ENCODE measurements at places on chromosomes 7 and 10. TPM values are rescaled to one million over a fixed set of nuclear protein-coding genes. Genes with fewer than 3 reads are reported as not detected.
A peak's percentile ranks its signal among the peaks of the same experiment; 100 is the strongest.

GRCh38 chr7:25860275-25861163 is 291.5 kb upstream of the NFE2L3 start:
- no peak for DNase-seq

DNA sequence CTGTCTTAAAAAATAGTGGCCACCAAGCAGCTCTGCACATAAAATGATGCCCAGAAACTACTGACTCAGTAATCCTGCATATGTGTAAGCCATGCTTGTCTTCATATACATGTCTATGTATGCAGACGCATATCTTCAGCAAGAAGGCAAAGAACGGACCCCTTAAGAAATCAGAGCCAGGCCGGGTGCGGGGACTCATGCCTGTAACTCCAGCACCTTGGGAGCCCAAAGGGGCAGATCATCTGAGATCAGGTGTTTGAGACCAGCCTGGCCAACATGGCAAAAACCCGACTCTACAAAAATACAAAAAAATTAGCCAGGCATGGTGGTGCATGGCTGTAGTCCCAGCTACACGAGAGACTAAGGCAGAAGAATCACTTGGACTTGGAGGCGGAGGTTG is 295.0 kb downstream of the TCERG1L start:
- DNase-seq, result no peak

DNA sequence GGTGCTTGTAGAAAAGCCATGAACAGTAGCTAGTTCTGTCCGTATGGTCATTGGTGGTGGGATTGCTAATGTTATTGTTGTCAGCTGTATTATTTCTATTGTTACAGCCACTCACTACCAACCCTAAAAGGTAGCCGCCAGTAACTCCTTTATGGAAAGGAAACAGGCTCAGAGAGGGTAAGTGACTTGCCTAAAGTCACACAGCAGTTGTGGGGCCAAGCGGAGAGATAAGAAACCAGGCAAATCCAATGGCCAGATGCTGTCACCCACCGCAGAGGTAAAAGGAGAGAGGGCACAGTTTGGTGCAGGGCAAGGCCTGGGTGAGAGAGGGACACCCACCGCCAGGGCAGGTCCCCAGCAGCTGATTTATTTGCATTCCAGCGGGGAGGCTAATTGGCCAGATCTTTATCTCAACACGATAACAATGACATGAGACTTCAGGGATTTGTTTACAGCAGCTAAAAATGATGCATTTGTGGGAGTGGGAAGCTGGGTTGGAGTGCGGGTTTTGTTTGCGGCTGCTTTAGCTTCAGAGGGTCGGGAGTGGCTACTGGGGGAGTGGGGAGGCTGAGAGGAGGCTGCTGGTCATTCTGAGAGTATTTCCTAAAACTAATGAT is 8.6 kb upstream of the NKX2-3 start:
- DNase-seq, result no peak

Gene CRYGN
- total RNA-seq, result 3.9 TPM

GRCh38 chr7:6290319-6290741 is 17.9 kb upstream of the CYTH3 start:
- DNase-seq, result no peak

GRCh38 chr7:1137517-1138167 is 22.4 kb downstream of the ZFAND2A start:
- peak; percentile 58 for DNase-seq

Gene STRIP2
- 0.62 TPM for total RNA-seq

Gene LLCFC1
- total RNA-seq, result not detected

Gene SLC29A4
- total RNA-seq, result 8.8 TPM

DNA sequence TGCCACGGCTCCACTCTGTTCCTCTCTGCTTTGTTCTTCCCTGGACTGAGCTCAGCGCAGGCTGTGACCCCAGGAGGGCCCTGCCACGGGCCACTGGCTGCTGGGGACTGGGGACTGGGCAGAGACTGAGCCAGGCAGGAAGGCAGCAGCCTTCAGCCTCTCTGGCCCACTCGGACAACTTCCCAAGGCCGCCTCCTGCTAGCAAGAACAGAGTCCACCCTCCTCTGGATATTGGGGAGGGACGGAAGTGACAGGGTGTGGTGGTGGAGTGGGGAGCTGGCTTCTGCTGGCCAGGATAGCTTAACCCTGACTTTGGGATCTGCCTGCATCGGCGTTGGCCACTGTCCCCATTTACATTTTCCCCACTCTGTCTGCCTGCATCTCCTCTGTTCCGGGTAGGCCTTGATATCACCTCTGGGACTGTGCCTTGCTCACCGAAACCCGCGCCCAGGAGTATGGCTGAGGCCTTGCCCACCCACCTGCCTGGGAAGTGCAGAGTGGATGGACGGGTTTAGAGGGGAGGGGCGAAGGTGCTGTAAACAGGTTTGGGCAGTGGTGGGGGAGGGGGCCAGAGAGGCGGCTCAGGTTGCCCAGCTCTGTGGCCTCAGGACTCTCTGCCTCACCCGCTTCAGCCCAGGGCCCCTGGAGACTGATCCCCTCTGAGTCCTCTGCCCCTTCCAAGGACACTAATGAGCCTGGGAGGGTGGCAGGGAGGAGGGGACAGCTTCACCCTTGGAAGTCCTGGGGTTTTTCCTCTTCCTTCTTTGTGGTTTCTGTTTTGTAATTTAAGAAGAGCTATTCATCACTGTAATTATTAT is 1.2 kb downstream of the CLDN4 start:
- no peak for DNase-seq

GRCh38 chr7:137546671-137547070 is 203.1 kb upstream of the PTN start:
- no peak for DNase-seq

Gene STOX1
- 0.27 TPM for total RNA-seq

GRCh38 chr10:35643151-35644049 is 1.3 kb upstream of the FZD8 start:
- peak; percentile 89 for DNase-seq

GRCh38 chr7:2736411-2736914 is 48.5 kb downstream of the AMZ1 start:
- DNase-seq, result peak; percentile 51

Gene ARMC3
- total RNA-seq, result 0.18 TPM

Gene CFAP43
- 0.98 TPM for total RNA-seq

DNA sequence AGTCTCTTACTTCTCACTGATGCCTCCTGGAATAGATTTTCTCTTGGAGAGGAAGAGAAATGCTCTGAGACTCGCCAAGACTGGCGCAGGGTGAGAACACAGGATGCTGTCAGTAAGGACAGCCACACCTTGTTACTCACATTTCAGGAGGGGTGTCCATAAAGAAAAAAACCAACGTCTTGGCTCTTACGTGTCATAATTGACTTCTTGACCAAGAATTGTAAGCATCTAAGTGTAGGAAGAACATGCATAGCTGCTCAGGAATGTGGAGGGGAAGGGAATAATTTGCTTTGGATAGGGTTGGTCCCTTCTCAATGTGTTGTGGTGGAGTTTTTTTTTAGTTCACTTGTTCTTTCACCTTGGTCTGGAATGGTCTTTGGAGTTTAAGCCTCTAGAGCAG is 43.8 kb upstream of the ZNF438 start:
- no peak for DNase-seq

DNA sequence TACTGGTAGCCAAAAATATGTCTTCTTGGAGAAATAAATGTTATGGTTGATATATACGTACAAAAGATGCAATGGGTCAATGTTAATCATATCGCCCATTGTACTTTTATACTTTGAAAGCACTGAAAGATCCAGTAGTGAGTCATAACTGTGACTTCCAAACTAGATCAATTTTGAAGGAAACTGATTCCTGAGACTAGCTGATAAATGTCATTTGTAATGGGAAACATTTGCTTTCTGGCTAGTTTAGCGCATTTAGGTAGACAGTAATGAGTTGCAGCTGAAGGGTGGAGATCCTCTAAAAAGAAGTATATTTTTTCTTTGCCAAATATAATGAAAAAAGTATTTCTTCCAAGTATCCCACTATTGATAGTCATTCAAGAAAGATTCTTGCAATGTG is 53.5 kb upstream of the ARHGAP21 start:
- no peak for DNase-seq

DNA sequence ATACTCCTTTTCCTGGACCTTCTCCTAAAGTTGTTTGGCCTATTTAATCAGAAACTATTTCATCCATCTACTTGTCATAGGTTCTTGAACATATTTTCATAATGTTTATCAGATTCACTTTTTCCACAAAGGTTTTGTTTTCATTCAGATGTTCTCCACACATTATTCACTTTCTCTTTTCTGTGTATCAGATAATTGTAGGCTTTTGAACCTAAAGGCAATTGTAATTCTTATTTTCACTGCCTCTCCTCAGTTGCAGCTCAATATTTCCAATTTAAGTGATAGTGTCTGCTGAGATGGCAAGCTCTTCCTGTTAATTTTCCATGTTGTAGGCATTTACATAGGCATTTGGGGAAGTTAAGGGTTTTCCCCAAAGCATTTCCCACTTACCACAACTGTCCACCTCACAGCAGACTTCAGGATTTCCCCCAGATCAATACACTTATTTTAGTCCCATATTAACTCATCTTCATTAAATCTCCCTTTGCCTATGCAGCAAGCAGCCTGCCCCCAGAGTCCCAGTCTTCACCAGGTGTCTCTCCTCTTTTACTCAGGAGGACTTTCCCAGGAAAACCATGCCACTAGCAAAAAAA is 12.3 kb upstream of the IKZF1 start:
- DNase-seq, result no peak

Gene SPDYE6
- total RNA-seq, result not detected

Gene DLX6
- not detected for total RNA-seq

DNA sequence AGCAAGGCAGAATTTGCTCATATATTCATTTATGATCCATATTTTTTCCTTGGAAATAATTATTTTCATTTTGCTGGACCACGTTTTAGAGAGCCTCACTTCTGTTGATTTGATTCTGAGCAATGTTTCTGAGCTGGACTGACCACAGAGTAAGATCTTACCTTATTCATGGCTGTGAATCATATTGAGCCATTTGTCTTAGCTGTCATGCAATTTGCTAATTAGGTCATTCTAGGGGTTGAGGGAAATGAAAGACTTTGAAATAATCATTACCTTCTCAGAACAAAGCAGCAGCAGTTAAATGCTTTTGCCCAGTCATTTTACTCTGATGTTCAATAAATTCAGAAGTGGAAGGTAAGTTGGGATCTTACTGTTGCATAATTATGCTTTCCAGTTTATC is 251.4 kb downstream of the SDK1 start:
- no peak for DNase-seq

DNA sequence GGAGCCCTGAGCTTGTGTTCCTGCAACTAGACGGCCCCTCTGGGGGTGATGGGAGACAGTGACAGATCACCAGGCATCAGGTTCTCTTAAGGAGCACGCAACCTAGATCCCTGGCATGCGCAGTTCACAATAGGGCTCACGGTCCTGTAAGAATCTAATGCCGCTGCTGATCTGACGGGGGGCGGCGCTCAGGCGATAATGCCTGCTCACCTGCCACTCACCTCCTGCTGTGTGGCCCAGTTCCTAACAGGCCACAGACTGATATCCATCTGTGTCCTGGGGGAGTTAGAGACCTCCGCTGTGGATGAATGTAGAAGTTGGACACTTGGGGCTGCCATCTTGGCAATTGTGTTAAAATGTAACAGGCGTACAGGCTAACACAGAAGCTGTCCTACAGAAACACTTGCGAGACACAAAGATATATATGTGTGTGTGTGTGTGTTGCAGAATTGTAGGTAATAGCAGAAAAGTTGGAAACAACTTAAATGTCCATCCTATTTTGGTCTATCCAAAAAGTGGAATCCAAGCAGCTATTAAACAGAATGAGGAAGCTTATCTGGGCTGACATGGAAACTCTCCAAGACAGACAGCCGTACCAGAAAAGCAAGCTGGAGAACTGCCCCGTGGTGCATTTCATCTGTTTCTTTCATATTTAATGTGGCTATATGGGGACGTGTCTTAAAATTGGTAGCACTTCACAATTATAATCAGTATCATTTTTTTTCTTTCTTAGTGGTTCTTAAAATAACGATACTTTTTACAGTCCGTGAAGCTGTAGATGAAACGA is 82.8 kb downstream of the MKI67 start:
- no peak for DNase-seq

GRCh38 chr7:26507108-26507987 is 215.7 kb downstream of the SNX10 start:
- no peak for DNase-seq

Gene PLAC9
- 103 TPM for total RNA-seq

- no peak for DNase-seq
Observed at GRCh38 chr10:24843256-24843655, 109.2 kb downstream of the PRTFDC1 start.

- DNase-seq, result no peak
Observed at GRCh38 chr10:102650655-102651454, 6.6 kb downstream of the TRIM8 start.

GRCh38 chr10:5443429-5443828 is 31.1 kb downstream of the NET1 start:
- no peak for DNase-seq

GRCh38 chr10:123038782-123039631 is 30.2 kb downstream of the ACADSB start:
- DNase-seq, result no peak

DNA sequence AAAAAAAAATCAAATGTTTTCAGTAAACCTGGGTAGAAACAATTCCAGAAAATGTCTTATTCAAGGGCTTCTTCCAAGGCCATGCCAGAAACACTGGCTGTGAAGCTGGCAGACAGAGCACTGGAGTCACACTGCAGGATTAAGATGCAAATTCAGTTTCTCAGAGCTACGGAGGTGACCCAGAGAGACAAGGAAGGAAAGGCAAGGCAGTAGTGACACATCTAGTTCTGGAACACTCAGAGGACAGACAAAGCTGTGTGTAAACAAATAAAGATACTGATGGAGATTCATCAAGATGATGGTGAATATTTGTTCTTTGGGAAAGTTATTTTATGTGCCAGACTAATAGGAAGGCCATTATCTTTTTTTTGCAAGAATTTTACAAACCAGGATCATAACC is 608.3 kb upstream of the C7orf33 start:
- DNase-seq, result no peak

Gene COL13A1
- total RNA-seq, result 1.0 TPM

Gene SPDYE11
- not detected for total RNA-seq

Gene TBL2
- total RNA-seq, result 27.1 TPM

Gene BET1
- total RNA-seq, result 26.4 TPM

DNA sequence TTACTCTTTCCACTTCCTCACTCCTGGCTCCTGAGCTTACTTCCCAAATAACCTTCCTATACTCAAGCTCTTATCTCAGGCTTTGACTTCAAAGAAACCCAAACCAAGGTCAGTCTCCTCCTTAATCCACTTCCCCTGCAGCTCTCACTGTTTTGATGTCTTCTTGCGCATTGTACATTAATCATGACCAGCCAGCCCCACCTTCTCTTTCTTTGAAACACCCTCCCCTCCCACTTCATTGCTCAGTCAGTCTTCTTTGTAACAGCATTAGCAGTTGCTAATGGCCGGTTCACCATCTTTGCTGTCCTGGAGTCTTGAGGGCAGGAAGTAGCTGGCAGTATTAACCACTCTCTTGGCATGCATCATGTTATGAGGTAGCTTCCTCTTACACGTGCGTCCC is 57.9 kb upstream of the CHCHD3 start:
- no peak for DNase-seq
